ENCODE measurements at places on chromosomes 12 and 14. TPM values are rescaled to one million over a fixed set of nuclear protein-coding genes. Genes with fewer than 3 reads are reported as not detected.

DNA sequence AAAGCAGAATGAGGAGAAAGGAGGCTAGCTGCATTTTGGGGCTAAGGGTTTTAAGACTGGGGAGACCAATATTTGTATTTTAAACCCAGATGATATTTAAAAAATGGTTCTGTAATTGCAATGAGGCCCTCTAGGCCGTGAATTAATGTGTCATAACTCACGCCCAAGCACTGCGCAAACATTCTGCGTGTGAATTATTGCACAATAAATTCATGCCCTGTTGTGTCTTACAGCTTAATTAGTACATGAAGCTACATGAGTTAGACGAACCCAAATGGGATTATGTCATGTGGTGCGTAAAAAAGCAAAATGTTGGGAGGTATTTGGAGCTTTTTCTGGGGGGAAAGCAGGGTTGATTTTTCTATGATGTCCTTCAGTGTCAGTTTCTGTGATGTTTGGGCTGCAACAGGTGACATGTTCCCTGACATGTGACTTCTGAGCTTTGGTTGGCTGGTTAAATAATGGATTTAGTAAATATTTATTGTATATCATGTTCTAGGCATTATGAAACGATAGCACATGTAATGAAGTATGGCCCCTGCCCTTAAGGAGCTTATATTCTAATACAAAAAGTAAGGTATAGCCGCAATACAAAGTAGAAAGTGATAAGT, 30.4 kb upstream of the CISTR start:
- DNase-seq = no peak

DNA sequence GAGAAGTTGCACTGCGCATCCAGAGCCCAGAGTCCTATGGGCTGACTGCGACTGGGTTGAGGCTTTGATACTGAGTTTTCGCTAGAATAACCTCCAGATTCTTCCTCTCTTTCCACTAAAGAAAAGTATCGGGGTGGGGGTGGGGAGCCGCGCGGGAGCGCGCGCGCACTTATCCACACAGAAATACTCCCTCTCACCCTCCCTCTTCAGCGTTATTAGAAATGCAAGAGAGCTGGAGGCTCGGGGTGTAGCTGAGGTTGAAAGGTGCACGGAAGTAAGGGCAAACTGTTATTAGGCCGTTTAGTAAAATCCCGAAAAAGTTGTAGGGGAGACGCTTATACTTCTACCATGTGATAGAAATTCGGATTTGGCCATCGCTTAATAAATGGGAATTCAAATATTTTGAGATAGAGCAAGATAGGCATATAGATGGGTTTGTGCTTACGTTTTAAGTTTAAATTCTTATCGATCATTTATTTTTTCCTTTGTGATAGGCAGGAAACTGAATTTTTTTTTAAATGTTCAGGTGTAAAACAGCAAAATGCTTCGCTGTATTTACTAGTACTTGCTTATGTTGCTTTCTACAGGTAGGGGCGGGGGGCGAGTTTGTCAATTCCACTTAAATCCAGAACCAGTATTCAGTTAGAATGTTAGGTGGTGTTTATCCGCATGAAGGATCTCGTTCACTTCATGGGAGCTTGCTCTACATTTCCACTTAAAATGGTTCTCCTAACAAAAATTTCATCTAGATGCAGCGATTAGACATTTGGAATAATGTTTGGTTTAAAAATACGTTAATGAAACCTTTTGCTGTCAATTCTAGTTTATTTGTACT, 1.1 kb downstream of the ARHGAP5 start:
- DNase-seq = peak; percentile 81

- DNase-seq = peak; percentile 51
Measured at GRCh38 chr14:90894241-90894640, 78.0 kb upstream of the TTC7B start.

DNA sequence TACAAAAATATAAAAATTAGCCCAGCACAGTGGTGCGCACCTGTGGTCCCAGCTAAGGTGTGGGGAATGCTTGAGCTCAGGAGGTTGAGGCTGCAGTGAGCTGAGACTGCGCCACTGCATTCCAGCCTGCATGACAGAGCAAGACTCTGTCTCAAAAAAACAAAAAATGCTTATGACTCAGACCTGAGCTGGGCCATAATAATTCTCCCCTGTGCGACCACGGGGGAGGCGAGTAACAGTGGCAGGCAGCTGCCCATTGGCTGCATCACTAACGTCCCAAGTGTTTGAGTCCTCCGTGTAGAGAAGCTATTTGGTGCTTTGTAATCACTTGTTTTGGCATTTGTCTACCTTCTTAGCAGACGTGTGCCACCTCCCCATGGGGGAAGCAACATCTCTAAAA, 24.9 kb downstream of the PSMC1 start:
- no peak for DNase-seq

- DNase-seq = no peak
Measured at GRCh38 chr12:102513272-102513671, 32.9 kb upstream of the IGF1 start.

DNA sequence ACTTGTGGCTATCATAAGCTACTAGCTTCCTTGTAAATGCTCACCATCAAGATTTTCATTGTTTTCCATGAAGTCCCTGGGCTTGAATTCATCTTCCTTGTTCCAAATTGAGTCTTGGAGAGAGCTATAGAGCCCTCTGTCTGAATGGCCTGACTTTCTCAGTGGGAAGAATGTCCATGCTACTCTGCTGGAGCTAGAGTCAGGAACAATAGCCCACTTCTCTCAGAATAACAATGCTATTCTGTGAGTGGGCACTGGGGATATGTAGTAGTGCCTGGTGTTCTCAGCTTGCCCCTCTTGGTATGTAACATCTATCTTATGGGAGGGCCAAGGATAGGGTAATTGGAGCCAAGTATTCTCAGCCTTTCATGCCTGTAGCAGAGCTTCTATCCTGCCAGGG, 127.6 kb upstream of the TRHDE start:
- DNase-seq = no peak

DNA sequence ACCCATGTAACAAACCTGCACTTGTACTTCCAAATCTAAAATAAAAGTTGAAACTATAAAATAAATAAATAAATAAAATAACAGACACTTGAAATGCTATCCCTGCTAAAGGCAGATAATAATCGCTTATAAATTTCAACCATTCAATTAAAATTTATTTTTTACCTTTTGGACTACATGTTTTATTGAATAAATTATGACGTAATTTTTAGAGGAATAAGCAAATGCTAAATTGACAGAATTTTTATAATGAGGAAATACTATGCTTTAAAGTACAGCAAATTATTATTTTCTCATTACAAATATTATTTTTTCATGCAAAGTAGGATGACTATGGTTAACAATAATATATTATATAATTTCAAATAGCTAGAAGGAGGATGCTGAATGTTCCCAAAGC, 658.6 kb upstream of the LMO3 start:
- DNase-seq = no peak

GRCh38 chr14:80415636-80416035, 204.3 kb upstream of the DIO2 start:
- no peak for DNase-seq

- no peak for DNase-seq
Measured at GRCh38 chr14:71089971-71090370, 182.7 kb downstream of the PCNX1 start.

- no peak for DNase-seq
Measured at GRCh38 chr12:97267594-97268202, 194.9 kb upstream of the RMST start.

DNA sequence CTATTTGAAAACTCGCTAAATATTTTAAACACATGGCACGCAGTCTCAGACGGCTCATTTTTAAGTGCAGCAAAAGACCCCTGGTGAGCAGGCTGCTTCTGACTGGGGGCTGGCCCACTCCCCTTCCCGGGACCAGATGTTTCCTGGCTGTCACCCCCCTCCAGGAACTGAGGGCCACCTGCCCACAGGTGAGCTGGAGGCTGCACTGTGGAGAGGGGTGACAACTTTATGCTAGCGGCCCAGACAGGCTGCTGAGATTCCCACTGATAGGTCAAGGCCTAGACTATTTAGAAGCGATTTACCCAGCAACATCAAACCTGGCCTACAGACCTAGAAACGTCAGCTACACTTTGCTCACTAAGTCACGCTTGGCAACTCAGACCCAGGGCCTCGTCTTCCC, 92.1 kb downstream of the BCL11B start:
- no peak for DNase-seq

- no peak for DNase-seq
Measured at GRCh38 chr12:29146196-29146595, 2.9 kb upstream of the FAR2 start.

GRCh38 chr12:46743456-46743855, 82.3 kb downstream of the SLC38A4 start:
- no peak for DNase-seq

DNA sequence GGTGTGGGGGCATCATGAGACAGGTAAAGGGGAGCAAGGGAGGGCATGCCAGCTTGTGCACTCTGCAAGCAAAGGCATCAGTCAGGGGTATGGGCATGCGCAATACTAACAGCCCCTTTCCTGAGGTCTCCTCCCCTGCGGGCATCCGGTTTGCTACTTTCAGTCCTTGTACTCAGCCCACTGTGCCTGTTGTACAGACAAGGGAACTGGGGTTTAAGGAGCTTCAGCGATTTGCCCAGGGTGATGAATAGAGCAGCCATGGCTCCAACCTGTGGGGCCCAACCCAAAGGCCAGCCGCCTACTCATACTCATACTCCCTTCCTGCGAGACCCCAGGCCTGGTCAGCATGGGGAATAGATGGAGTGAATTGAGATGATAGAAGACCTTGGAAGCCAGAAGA, 66.7 kb downstream of the GALNT16 start:
- DNase-seq = no peak

GRCh38 chr14:68966872-68967301, 12.2 kb downstream of the ACTN1 start:
- no peak for DNase-seq

- DNase-seq = no peak
Measured at GRCh38 chr12:14771651-14772137, 31.6 kb downstream of the WBP11 start.

- DNase-seq = no peak
Measured at GRCh38 chr14:71532790-71533189, 399.4 kb upstream of the RGS6 start.

GRCh38 chr12:102960766-102961465, 3.4 kb downstream of the ASCL1 start:
- no peak for DNase-seq

- peak; percentile 11 for DNase-seq
Measured at GRCh38 chr12:30719060-30719459, 23.4 kb upstream of the IPO8 start.

DNA sequence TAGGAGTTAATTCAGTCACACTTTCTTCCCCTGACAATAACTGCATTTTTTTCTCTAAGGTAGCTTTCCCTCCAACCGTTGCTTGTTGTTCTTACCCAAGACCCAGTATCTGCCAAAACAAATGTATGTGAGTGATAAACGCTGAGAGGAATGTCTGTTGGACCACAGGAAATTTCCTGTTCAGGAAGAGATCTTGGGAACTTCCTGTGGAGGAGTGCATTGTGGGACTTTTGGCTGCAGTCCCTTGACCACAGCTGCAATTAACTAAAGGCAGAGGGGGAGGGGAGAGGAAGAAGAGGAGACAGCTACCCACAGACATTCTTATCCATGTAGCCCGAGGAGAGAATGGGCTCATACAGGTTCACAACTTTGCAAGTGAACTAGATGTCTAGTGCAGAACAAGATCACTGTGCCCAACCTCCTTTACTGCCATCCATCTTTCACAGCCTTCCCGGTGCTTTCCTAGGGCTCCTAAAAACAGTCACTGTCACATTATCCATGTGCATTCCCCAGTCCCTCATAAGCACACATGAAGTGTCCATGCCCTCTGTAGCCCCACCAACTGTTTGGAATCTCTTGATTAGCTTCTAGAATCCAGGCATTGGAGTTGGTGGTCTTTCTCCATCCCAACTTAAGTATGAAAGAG, 149.5 kb downstream of the ETV6 start:
- peak; percentile 61 for DNase-seq

GRCh38 chr12:79521576-79521975, 169.2 kb downstream of the PAWR start:
- no peak for DNase-seq

The KLRD1 gene
- polyA plus RNA-seq = 0.18 TPM

The ADAM21 gene
- 0.44 TPM for polyA plus RNA-seq

The MYO1H gene
- 0.04 TPM for polyA plus RNA-seq

The TAS2R46 gene
- not detected for polyA plus RNA-seq

The ANKS1B gene
- polyA plus RNA-seq = 1.8 TPM

The GPRC5D gene
- polyA plus RNA-seq = 0.25 TPM

The DNAAF2 gene
- polyA plus RNA-seq = 7.7 TPM
